ENCODE measurements at places on chromosomes 5 and 9.
A peak's percentile ranks its signal among the peaks of the same experiment; 100 is the strongest.

- no peak overlapping the region for H3K27ac ChIP-seq
- H3K27me3 ChIP-seq: no peaks in the 10 kb centered on the region
- no peaks in the 10 kb centered on the region for H3K36me3 ChIP-seq
- DNase-seq: no peak
These were observed 66.4 kb downstream of the EHMT1 start for GRCh38 chr9:137685035-137685740.

DNA sequence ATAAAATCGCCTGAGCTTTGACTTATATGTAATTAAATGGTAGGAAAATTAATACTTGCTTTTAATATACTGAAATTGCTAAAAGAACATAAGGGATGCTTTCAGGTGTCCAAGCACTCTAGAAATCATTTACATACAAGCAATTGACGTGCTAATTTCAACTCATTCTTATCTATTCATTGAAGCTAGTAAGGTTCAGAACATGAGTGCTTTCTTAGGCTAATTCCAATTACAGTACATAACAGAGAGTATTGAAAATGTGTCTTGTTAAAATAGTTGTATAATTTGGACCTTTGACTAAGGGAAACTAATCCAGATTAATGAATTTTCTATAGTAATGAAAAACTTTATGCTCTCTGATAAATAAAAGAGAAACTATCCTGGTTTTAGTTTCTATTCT, 1016.4 kb upstream of the TYRP1 start:
- H3K4me3 ChIP-seq: no peak overlapping the region
- H3K4me1 ChIP-seq: no peaks in the 10 kb centered on the region
- no peaks in the 10 kb centered on the region for H3K27me3 ChIP-seq
- no peak overlapping the region for H3K27ac ChIP-seq
- H3K36me3 ChIP-seq: no peaks in the 10 kb centered on the region
- no peak for DNase-seq

DNA sequence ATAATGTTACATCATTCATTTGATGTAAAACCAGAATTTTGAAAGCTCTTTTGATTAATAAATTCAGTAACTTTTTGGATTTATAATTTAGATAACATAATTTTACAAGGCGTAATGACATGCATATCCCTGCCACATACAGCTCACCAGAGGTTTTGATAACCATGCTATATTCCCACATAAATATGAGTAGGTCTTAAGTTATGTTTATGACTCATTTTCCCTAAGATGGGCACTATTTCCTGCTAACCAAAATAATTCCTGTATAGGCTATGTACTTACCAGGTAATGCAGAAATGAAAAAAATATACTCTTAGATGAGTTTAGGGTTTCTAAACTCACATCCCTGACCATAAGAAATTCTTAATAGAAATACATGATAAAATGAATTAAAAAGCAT, 93.9 kb upstream of the EDIL3 start:
- H3K27me3 ChIP-seq: no peaks in the 10 kb centered on the region
- H3K36me3 ChIP-seq: peaks cover 6% of the 10 kb centered on the region
- H3K27ac ChIP-seq: no peak overlapping the region
- H3K4me3 ChIP-seq: no peak overlapping the region

GRCh38 chr5:56717253-56717987, 97.9 kb upstream of the MAP3K1 start:
- no peaks in the 10 kb centered on the region for H3K36me3 ChIP-seq
- no peaks in the 10 kb centered on the region for H3K27me3 ChIP-seq
- no peak overlapping the region for H3K27ac ChIP-seq
- no peaks in the 10 kb centered on the region for H3K4me1 ChIP-seq
- H3K4me3 ChIP-seq: no peak overlapping the region

DNA sequence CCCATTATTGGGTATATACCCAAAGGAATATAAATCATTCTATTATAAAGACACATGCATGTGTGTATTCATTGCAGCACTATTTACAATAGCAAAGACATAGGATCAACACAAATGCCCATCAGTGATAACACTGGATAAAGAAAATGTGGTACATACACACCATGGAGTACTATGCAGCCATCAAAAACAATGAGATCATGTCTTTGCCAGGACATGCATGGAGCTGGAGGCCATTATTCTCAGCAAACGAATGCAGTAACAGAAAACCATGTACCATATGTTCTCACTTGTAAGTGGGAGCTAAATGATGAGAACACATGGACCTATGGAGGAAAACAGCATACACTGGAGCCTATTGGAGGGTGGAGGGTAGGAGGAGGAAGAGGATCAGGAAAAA, 402.4 kb downstream of the CSNK1G3 start:
- H3K27ac ChIP-seq: no peak overlapping the region
- no peaks in the 10 kb centered on the region for H3K4me1 ChIP-seq
- no peaks in the 10 kb centered on the region for H3K27me3 ChIP-seq
- DNase-seq: no peak
- H3K4me3 ChIP-seq: no peak overlapping the region

- H3K27ac ChIP-seq: no peak overlapping the region
- peaks cover 3% of the 10 kb centered on the region for H3K36me3 ChIP-seq
- H3K4me1 ChIP-seq: no peaks in the 10 kb centered on the region
- H3K27me3 ChIP-seq: no peaks in the 10 kb centered on the region
These were observed 93.2 kb downstream of the ZNF354C start for GRCh38 chr5:179153341-179153901.

- DNase-seq: no peak
- no peaks in the 10 kb centered on the region for H3K27me3 ChIP-seq
- H3K4me1 ChIP-seq: no peaks in the 10 kb centered on the region
These were observed 115.9 kb upstream of the MINAR2 start for GRCh38 chr5:129631961-129632360.

GRCh38 chr5:160742446-160742845, 109.6 kb downstream of the ATP10B start:
- no peaks in the 10 kb centered on the region for H3K4me1 ChIP-seq
- no peak overlapping the region for H3K4me3 ChIP-seq
- H3K27me3 ChIP-seq: no peaks in the 10 kb centered on the region
- no peaks in the 10 kb centered on the region for H3K36me3 ChIP-seq
- no peak overlapping the region for H3K27ac ChIP-seq

DNA sequence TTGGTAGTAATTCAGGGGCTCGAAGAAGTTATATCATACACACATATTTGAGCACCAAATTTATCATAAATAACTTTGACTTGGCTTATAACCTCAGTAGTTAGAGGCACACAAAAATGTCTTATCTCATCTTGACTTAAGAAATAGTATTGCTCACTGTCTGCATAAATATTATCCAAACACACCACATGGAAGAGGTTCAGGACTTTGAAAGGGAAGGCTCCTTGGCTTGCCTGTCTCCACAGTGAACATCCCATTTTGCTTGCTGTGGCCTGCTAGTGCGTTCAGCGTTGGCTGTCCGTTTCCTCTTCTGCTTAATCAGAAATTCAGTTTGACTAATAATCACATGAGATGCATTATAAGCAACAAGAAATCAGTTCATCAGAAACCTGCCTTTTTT, 13.9 kb downstream of the GRXCR2 start:
- DNase-seq: no peak
- no peaks in the 10 kb centered on the region for H3K27me3 ChIP-seq
- H3K4me3 ChIP-seq: no peak overlapping the region
- peaks cover 5% of the 10 kb centered on the region for H3K4me1 ChIP-seq
- H3K36me3 ChIP-seq: no peaks in the 10 kb centered on the region

GRCh38 chr9:137435381-137435891, 5.7 kb downstream of the ENTPD8 start:
- H3K27ac ChIP-seq: no peak overlapping the region
- H3K4me1 ChIP-seq: no peaks in the 10 kb centered on the region
- H3K4me3 ChIP-seq: no peak overlapping the region
- H3K27me3 ChIP-seq: no peaks in the 10 kb centered on the region
- no peak for DNase-seq
- H3K36me3 ChIP-seq: no peaks in the 10 kb centered on the region

GRCh38 chr9:94882966-94883641, 156.6 kb downstream of the AOPEP start:
- no peak for DNase-seq
- H3K36me3 ChIP-seq: no peaks in the 10 kb centered on the region
- H3K27ac ChIP-seq: no peak overlapping the region
- H3K4me1 ChIP-seq: 0 out of 2 replicates have a peak, but pooled peaks cover 4% of the 10 kb centered on the region
- no peak overlapping the region for H3K4me3 ChIP-seq

DNA sequence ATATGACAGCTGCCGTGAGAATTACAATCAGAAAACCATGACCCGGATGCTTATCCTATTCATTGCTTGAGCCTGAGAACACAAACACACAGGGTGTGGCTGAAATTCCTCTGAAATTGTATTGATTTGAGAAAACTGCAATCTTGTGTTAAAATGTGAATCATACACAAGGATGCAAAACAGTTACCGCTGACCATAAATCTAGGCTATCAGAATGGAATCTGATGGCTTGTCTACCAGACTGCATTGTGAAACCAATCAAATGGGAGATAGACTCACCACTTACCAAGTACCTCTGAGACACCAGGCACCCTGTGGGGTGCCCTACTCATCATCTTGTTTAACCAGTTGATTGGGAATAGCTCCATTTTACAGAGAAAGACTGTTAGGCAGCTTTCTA, 188.7 kb upstream of the MSX2 start:
- no peak for DNase-seq
- no peaks in the 10 kb centered on the region for H3K36me3 ChIP-seq
- H3K27me3 ChIP-seq: no peaks in the 10 kb centered on the region
- peaks cover 10% of the 10 kb centered on the region for H3K4me1 ChIP-seq
- no peak overlapping the region for H3K27ac ChIP-seq
- no peak overlapping the region for H3K4me3 ChIP-seq

DNA sequence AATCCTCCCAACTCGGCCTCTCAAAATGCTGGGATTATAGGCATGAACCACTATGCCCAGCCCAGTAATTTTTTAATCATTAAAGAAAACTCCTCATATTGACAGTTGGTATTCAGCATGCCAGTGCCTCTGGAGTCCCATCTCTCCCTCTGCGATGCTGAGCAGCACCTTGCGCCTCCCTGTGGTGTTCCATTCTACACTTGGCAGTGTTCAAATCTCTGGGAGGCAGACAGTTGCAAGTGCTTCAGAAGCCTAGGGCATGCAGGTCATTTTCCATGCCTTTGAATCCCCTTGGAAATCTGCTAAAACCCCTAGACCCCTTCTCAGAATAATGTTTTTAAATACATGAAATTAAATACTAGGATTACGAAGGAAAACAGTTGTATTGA, 41.3 kb downstream of the GARNL3 start:
- no peaks in the 10 kb centered on the region for H3K27me3 ChIP-seq
- no peak overlapping the region for H3K4me3 ChIP-seq
- H3K4me1 ChIP-seq: no peaks in the 10 kb centered on the region
- no peaks in the 10 kb centered on the region for H3K36me3 ChIP-seq

- DNase-seq: no peak
- no peaks in the 10 kb centered on the region for H3K4me1 ChIP-seq
- H3K27ac ChIP-seq: no peak overlapping the region
- peaks cover 26% of the 10 kb centered on the region for H3K36me3 ChIP-seq
- H3K4me3 ChIP-seq: no peak overlapping the region
These were observed 152.7 kb downstream of the ADCY2 start for GRCh38 chr5:7548596-7548995.

DNA sequence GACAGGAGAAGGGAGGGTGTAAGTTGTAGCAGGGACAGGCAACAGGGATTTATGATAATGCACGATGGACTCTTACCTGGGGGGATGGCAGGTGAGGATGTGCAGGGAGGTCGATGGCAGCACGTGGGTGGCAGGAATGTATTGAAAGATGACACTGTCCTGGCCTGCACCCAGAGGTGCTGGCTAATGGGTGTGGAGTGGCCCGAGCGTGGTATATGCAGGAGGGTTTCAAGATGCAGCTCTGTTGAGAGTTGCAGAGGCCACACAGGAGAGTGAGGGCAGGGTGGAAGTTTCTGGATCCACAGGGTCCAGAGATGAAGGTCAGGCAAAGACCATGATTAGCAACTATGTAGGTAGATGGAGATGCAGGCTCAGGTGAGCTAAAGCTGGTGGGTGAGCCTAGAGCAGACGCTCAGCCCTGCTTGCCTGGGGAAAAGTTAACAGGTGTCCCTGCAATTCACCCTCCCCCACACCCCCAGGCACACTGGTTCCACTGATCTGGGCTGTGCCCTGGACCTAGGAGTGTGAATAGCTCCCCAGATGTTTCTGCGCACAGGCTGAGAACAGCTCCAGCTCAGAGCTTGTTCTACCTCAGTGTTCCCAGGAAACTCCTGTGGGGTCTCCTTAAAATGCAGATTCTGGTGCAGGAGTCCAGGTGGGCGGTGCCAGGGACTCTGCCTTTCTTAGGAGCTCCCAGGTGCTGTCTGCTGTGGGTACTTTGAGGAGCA, 21.5 kb upstream of the S1PR3 start:
- no peaks in the 10 kb centered on the region for H3K27me3 ChIP-seq
- H3K36me3 ChIP-seq: no peaks in the 10 kb centered on the region
- H3K4me3 ChIP-seq: no peak overlapping the region
- no peak for DNase-seq

GRCh38 chr9:10804486-10804885, 191.7 kb upstream of the PTPRD start:
- no peak overlapping the region for H3K27ac ChIP-seq
- no peaks in the 10 kb centered on the region for H3K4me1 ChIP-seq
- DNase-seq: no peak
- H3K27me3 ChIP-seq: no peaks in the 10 kb centered on the region

GRCh38 chr5:73531356-73531755, 33.1 kb downstream of the BTF3 start:
- no peak for DNase-seq
- peaks cover 2% of the 10 kb centered on the region for H3K4me1 ChIP-seq
- H3K4me3 ChIP-seq: no peak overlapping the region

- H3K27ac ChIP-seq: peak overlapping the region; percentile 98
- H3K27me3 ChIP-seq: no peaks in the 10 kb centered on the region
- peaks cover 10% of the 10 kb centered on the region for H3K4me1 ChIP-seq
- H3K36me3 ChIP-seq: peaks cover 21% of the 10 kb centered on the region
- peak overlapping the region; percentile 61 for H3K4me3 ChIP-seq
These were observed 18.5 kb upstream of the SLC24A2 start for GRCh38 chr9:19807182-19807892.

- no peaks in the 10 kb centered on the region for H3K4me1 ChIP-seq
- H3K4me3 ChIP-seq: no peak overlapping the region
- no peak for DNase-seq
- H3K27me3 ChIP-seq: no peaks in the 10 kb centered on the region
These were observed 608.6 kb downstream of the SLCO4C1 start for GRCh38 chr5:101687349-101687985.

GRCh38 chr9:101037430-101037829, 8.9 kb downstream of the PLPPR1 start:
- no peak for DNase-seq
- H3K27ac ChIP-seq: no peak overlapping the region
- no peaks in the 10 kb centered on the region for H3K27me3 ChIP-seq
- H3K4me1 ChIP-seq: no peaks in the 10 kb centered on the region

GRCh38 chr5:38548064-38548759, 8.2 kb downstream of the LIFR start:
- H3K27me3 ChIP-seq: no peaks in the 10 kb centered on the region
- H3K36me3 ChIP-seq: no peaks in the 10 kb centered on the region
- H3K4me1 ChIP-seq: peaks cover 3% of the 10 kb centered on the region
- no peak overlapping the region for H3K4me3 ChIP-seq

All from H9 (cell line).